Stimulated activated CD4-positive, alpha-beta T cell treated with anti-CD3 and anti-CD28 coated beads, Interleukin-1b, Interleukin-23, amount 100 ng/mL, for 1 hour (primary cell): ENCODE measurements at places on chromosomes 12 and 14.

DNA sequence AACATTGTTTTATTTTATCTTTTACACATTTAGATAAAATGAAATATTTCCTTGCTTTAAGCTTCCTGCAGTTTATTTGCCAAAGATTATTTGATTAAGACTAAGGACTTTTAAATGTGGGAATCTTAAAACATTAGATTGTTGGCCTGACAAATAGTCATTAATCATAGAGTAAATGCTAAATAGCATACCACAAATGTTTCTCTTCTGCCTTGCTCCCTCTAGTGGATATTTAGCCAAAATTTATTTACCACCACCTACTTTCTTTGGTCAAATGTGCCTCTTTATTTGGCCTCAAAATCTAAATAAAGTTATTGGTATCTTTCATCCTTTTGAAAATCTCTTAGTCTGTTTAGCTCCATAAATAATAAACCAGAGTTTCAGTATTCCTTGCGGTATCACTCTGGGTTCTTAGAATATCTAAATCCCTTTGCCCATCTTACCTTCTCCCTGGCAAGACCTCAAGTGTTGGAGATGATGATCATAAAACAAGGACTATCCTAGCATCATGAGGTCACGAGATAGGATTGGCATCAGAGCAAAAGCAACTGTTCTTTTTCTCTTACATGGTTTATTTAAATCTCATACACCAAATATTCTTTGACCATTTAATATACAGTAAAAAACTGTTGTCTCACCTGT is 150.6 kb upstream of the AEBP2 start:
- no peak for DNase-seq

GRCh38 chr14:104813286-104813685 is 12.4 kb downstream of the ZBTB42 start:
- DNase-seq, result no peak

DNA sequence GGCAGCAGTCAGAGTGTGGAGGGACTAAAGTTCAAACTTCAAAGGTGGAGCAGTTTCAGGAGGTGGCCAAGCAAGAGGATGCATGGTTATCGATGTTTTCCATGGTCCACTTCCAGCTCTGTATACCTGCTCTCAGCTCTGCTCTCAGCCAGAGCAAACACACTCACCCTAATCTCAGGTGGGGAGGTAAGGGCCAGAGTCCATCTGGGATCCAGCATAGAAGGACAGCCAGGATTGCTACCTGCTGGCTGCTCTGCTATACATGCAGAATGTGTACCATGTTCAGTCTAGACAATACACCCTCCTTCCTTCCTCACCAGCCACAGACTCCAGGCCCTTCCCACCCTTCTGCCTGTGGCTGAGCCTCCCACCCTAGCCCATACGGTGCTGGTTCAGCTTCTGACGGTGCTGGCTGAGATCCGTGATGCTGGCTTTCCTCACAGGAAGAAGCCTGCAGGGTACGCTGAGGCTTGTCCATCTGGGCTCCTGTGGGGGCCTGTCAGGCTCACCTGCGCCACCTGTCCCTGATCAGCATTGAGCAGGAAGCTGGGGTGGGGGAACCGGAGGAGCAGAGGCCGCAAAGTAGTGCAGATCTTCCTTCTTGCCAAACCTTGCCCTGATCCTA is 2.4 kb downstream of the CBLN3 start:
- DNase-seq, result no peak

DNA sequence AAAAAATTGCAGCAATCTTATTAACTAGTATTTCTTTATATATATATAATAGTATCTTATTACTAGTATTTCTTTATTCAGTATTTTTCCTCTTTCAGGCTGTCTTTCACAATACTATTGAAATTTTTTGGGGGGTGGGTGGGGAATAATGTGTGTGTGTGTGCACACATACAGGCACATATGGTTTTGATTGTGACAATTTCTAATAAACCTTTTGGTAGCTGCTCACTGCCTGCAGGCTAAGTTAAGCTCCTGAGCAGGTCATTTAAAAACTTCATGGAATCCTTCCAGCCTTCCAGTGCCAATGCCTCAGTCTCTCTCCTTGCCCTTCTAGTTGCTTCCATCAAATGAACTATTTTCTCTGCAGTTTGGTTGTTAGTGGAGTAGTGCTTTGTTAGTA is 490.1 kb downstream of the PCNX1 start:
- no peak for DNase-seq

DNA sequence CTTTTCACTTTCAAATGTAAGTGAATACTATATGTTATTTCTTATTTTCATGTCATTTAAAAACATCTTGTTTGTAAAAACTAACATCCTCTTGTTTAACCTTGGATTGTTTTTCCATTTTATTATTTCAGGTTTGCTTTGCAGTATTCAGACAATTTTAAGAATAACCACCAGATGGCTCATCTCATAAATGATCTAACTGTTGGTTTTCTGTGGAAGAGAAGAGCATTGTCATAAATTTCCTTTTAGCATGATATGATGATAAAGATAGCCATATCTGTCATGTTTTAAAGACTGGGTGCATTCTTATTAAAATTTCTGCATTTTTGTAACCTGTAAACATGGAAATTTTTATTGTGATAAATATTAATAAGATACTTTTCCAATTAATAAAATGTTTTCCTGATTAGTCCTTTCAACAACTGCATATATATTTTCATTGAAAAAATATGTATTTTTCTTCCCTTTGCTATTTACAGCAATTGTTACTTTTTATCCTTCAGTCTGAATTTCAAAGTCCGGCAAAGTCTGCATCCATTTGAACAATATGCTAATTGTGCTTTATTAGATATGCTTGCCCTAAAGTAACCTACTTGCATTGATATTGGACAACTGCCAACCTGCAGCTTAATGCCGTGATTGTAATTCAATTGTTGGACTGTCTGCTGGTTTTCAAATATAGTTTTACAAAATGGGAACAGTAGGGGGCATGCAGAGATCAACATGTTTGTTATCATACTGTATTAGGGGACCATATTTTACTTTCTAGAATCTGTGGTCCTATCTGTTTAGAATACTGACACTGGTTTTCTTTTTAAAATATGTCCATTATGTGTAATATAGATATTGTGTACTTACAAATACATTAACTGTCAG is 163.4 kb downstream of the GARIN6 start:
- DNase-seq, result no peak

DNA sequence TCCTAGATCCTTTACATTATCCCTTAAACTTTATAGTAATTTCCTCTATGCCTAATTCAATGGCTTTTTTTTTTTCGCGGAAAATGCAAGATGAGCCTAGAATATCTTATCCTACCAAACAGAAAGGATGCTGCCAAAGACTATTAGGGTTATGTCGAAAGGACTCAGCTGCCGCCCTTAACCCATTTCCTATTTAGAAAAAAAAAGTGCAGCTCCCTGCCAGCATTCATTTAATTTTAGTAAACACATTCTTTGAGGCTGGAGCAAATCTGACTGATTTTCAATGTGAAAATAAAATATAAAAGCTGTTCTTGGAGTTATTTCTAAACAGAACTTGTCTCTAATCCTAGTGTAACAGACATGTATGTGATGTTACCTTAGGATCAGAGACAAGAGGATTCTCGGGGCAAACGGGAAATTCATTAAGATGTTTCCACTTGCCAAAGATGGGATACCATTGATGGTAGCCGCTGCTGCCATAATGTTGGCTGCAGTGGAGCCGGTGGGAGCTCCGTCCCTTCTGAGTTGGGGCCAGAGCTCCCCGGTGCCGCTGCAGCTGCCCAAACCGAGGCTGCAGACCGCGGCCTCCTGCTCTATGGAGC is 8.2 kb upstream of the A2M start:
- no peak for DNase-seq

- no peak for DNase-seq
These were observed 183.3 kb upstream of the SEL1L start for GRCh38 chr14:81716953-81717352.

DNA sequence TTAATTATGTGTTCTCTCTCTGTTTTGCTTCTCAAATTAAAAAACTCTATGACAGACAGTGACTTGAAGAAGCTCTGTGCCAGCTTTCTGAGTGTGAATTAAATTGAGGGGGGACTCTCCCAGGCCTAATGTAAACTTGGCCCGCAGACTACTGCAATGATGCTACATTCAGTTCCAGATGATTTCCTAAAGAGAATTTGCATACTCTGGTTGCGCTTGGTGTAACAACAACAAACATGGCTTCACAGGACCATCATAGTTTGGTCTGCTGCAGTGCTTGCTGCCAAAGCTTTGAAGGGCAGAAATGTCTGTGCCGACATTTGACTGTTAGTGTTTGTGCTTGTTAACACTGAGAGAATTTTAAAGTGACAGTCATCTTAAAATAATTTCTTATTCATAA is 25.0 kb downstream of the CFAP54 start:
- DNase-seq, result no peak

DNA sequence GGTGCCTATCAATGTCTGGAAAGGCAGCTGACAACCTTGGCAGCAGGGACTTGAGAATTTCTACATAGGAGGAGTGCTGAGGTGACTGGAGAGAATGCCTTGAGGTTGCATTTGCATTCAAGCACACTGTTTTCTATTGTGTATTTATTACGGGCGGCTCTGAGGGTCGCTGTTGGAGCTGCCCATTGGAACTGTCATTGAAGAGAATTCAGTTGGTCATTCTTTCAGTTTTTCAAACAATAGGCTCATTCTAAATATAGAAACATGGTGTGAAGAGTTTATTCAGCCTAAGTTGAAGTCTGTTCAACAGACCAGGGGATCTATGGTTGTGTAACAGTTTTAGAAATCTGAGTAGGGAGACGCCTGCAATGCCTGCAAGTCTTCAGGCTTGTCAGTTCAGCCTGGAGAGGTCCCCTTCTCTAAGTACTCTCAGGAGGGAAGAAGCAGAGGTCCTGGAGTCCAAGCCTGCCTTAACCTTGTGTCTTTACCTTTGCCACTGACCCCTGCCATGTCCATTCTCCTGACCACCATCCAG is 9.8 kb upstream of the ABHD12B start:
- no peak for DNase-seq

DNA sequence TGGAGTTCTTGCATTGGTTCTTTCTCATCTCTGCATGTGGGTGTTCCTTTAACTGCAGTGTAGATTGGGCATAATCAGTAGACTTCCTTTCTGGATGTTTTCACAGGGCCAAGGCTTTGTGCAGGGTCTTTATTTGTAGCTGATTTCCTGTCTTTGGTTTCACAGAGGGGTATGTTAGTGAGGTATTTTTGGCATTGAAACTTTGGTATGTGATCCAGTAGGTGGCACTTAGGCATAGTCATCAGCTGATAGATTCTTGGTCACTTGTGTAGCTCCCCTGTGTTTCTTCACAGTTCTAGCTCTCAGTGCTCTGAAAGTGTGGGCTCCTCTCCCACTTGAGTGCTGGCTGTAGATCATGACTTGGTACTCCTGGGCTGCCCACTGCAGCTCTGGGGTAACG is 52.7 kb upstream of the LMO3 start:
- no peak for DNase-seq

DNA sequence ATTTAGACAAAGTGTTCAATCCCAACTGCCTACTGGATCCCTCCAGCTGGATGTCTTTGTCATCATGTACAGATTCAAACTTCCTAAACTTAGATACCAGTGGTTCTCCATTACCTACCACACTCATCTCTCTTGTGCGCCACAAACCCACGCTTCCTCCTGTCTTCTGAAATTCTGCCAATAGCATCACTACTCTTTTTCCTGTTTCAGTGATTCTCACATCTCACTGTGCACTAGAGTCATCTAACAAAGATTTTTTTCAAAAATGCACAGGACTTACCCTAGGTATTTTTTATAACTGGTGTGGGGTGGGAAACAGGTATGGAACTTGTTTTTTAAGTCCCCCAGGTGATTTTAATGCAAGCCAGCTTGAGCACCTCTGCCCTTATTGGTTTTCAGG is 5.9 kb downstream of the PSMB5 start:
- no peak for DNase-seq

DNA sequence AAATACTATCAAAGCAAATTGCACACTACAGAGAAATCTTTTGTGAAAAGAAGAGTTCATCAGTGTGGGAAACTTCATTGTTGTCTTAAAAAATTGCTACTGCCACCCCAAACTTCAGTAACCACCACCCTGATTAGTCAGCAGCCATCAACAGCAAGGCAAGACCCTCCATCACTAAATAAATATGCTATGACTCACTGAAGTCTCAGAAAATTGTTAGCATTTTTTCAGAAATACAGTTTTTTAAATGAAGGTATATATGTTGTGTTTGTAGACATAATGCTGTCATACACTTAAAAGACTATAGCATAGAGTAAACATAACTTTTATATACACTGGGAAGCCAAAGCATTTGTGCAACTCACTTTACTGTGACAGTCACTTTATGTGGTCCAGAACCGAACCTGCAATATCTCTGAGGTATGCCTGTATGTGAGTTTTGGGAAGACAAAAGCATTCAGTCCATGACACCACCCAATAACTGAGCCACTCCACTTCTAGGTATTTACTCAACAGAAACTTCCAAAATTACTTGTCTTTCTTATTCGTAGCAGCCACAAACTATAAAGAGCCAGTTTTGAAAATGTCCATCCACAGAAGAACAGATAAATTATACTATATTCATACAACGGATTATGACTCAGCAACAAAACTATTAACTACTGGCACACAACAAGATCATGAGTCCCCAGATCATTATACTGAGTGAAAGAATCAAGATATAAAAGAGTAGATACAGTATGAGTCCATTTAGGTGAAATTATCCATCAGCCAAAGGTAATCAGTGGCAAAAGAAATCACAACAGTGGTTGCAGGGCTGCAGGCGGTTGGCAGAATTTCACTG is 649.6 kb downstream of the BCL11B start:
- no peak for DNase-seq
